ENCODE measurements at places on chromosomes 7 and 10.

DNA sequence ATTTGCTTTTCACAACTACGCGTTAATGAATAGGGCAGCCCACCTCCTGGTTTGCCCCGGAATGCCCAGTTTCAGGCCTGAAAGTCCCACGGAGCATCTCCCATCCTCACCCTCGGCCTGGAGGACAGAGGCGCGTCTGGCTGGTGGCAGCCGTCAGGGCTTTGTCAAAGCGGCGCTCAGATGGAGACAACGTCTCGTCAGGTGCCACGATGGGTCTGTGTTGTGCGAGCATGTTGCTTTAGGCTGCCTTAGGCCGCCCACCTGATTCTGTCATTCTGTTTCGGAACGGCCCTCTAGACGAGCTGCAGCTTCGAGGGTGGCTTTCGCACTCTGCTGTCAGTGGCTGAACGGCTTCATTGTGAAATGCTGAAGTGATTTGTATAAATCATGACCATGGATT lies 39.4 kb upstream of the CFAP46 start:
- no peak for DNase-seq

GRCh38 chr10:88835096-88835909 lies 16.3 kb downstream of the ANKRD22 start:
- peak; percentile 82 for DNase-seq

GRCh38 chr10:132624847-132625471 lies 87.4 kb downstream of the INPP5A start:
- no peak for DNase-seq

DNA sequence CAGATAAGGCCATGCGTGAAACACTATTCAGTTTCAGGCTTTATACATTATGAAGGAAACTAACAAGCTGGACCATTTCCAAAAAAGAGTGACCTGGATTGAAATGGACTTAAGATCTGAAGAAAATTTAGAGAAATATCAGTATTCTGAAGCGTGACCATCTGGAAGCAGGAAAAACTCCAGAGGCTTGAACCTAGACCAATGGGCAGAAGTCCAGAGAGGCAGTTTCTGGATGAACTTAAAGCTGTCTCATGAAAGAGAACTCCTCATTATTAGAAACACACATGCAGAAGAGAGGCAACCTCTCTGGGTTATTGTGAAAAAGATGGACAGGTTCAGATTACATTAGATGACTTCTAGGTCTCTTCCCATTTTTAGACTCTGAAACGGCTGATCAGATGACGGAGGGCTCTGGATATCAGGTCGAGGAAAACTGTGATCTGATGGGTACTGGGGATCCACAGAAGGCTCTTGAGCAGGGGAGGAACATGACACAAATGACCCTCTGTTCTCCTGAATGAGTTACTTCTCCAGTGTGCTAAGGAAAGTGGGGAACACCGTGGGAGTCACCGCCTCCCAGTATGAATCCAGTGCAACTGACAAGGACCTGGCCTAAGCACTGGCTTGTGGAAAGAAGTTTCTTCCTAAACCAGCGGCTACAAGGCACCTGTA lies 116.5 kb downstream of the SPDYE5 start:
- DNase-seq, result no peak

- no peak for DNase-seq
Measured at GRCh38 chr7:72394016-72394415, 18.1 kb downstream of the CALN1 start.
